Prostate gland (tissue), 2 donors: ENCODE measurements at places on chromosomes 11 and 22.

- peak; percentile 38 for DNase-seq
Observed at GRCh38 chr11:82927264-82927880, 25.8 kb downstream of the DDIAS start.

DNA sequence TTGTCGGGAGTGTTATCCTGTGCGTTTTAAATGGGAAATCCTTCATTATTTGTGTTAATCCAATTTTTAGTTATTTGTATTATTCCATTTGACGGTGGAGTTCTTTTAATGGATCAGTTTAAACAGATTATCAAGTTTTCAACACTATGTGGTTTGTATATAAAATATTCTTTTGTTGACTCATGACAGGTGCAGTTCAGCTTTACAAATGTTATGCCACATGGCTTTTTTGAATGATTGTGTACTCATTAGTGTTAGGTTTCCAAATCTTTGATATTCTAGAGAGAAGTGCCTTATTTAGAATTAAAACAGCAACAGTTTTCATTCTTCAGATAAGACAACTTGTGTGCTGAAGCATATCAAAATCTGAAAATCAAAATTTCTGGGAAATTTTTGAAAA, 2.4 kb downstream of the JAM3 start:
- no peak for DNase-seq

DNA sequence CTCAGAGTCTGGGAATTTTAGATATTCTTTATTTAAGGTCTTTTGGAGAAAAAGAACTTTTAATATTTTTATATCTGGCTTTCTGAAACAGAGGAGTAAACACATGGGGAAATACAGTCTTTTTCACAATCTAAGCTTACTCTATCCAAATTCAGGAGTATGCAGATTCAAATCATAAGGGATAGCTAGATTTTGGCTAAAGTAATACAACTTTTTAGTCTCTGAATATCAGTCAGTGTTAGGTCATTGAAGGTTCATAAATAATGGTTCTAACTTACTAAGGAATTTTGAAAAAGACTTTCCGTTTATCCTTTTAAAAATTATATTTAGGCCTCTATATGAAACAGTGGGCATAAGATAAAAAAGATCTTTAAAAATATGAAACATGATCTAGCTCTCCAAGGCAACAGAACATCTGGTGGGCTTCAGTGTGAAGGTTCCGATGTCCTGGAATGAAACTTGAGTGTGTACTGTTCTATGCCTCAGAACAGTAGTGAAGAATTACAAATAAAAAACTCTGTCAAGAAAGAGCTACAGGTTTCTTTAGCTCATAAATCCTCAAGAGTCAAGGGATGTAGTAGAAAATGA, 165.2 kb upstream of the PDGFD start:
- DNase-seq: no peak

GRCh38 chr11:128036556-128037093, 550.7 kb downstream of the ETS1 start:
- DNase-seq: no peak

GRCh38 chr11:61700212-61700611, 20.0 kb downstream of the DAGLA start:
- DNase-seq: peak; percentile 44

DNA sequence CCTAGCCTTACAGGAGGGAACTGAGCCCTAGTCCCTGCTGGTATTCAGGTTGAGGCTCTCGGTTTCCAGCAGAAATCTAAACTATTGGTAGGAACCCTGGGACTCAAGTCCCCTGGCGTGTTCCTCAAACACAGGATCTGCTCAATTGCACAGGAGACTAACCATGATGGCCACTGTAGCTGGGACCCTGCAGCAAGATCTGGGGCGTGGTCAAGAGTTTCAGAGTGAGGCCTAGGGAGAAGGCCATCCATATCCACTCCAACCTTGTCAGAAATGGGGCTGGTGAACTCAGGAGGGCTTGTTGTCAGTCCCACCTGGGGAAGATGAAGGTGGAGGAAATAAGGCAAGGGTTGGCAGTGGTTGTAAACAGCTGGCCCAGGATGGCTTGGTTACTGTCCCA, 49.9 kb upstream of the PAX6 start:
- DNase-seq: no peak
